SK-N-DZ (cell line): ENCODE measurements at places on chromosomes 1 and 21.

GRCh38 chr1:23779826-23780371 lies 1.7 kb downstream of the PITHD1 start:
- no peak for DNase-seq

DNA sequence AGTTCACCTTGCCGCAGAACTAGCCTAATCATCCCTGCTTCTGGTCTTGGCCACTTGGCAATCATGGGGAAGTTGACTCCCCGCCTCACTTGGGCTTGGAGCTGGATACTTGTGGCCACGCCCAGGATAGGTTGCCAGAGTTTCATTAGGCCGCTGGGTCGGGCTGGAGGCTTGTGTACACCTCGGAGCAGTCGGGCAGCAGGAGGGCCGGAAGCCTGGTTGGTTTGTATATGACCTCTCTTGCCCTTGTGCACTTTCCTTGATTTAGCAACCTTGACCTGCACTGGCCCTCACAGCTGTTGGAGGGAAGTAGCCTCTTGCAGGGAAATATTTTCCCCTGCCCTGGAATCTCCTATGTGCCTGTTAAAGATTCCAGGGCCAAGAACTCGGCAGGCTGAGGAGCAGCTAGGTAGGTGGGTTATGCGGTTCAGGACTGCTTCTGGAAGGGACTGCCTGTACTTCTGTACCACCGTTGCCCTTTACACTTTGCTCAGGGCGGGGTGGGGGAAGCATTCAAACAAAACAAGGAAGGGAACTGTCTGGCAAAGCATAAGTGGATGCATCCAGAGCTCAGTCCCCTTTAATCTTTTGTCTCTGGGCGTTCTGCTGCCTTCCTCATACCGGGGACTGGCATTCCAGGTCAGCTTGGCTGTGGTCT lies 83.5 kb downstream of the UCK2 start:
- DNase-seq, result no peak

- DNase-seq, result no peak
These were observed 25.4 kb downstream of the SLC19A2 start for GRCh38 chr1:169460191-169460833.

DNA sequence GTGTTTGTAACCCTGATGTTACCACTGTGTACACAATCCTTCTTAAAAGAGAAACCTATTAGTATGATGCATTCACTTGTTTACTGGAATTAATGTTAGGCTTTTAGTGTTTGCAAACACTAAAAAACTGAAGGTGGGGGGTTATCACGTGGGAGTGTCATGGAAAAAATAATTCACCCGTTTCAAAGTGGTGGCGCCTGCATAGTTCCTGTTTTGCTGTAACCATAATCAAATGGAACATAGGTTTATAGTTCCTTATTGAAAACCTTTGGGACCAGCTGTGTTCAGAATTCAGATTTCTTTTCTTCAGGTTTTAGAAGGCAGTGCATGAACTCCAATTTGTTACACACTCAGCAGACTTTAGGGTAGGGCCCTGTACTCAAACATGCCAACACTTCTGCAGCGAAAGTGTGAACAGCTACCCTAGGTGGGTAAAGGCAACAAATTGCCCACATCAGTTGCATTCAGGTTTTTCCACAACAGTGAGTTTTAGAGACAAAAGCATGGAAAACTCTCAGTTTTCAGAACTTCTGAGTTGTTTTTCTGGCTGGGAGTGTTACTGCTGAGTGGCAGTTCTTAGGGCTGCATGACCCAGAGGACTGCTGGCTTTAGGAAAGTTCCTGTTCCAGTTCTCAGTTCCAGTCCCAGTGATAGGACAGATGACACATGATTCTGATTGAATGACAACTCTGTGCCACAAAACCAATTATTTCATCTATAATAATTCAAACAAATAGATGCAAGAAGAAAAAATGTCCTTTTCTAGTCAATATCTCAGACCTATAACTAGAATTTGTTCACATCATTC lies 29.1 kb upstream of the IVNS1ABP start:
- DNase-seq, result no peak

DNA sequence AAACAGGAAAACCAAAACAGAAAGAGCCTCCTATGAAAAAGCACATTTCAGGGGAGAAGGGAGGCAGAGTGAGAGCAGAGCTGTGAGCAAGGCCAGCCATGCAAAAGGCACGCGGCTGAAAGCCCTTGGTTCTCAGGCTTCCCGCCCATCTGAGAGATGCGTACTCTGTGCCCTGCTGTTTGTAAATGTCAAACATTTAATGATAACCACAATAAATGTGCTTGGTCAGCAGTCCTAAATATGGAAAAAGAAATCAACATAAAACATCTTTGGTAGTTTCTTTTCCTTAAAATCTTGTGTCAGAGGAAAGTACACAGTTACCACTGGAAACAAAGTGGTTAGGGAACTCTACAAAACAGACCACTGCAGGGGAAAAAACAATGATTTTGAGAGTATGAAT lies 283.1 kb downstream of the DSCAM start:
- no peak for DNase-seq

- DNase-seq, result peak; percentile 3
These were observed 1.5 kb downstream of the CSDE1 start for GRCh38 chr1:114756009-114756892.

DNA sequence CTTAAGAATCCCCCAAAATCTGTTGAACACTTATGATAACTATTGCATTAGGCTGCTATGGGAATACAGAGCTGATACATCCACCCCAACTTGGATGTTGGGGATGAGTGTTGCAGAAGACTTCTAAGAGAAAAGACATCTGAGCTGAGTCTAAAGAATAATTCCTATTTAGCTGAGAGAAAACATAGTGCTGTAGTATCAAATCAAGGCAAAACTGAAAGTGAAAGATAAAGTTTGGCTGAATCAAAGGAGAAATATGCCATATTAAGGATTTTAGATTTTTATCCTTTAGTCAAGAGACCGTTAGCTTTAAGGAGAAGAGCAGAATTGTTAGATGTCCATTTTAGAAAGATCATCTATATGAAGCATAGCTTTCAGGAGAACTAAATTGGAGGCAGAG lies 726.9 kb upstream of the PTBP2 start:
- no peak for DNase-seq

- DNase-seq, result no peak
These were observed 657 bp upstream of the HDAC1 start for GRCh38 chr1:32291145-32291707.

DNA sequence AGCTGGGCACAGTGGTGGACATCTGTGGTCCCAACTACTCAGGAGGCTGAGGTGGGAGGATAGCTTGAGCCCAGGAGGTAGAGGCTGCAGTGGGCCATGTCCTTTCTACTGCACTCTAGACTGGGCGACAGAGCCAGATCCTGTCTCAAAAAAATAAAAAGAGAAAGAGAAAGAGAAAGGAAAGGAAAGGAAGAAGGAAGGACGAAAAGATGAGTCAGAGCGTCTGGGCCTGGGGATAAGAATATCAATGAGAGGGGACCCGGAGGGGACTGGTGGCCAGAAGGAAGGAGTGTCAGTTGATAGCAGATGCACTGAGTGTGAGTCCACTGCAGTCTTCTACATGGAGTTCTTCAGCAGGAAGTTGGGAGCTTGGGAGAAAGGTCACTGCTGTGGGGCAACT lies 75.6 kb downstream of the SYT6 start:
- no peak for DNase-seq

DNA sequence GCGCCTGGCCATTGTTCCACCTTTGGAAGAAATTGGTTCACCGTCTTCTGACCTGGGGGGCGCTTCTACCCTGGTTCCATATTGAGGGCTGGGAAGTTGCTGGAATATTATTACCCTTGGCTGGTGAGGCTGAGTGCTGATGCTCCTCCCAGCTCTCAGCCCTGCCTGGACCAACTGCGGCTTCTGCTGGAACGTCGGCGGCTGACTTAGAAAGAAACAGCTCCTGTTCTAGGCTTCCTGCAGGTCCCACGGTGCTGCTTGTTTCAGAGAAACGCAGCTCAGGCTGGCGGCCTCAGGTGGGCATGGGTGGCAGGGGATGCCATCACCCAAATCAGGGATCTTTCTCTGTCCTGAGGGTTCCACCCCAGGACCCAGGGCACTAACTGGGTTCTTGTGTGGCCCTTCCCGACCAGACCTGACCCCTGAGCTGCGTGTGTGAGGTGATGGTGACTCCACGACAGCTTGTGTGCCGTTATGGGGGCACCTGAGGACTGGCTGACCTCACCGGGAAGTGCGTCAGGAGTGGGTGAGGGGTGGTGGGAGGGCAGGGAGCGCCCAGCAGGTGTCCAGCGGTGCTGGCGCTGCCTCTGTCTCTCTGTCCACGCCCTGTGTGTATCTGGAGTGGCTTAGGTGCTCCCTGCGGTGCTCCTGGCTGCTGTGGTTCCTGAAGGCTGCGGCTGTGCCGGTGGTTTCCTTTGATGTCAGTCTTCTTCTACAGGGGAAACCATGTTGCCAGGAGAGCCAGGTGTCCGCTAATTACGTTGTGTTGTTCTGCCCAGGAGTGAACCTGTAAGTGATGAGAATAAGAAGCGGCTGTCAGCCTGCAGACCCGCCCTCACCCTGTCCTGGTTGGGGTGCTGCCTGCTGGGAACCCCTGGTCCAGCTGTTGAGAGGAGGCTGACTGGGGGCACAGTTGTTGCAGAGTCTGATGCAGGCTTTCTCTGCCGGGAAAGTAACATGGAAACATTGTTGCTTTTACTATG lies 8.9 kb downstream of the SKI start:
- no peak for DNase-seq

DNA sequence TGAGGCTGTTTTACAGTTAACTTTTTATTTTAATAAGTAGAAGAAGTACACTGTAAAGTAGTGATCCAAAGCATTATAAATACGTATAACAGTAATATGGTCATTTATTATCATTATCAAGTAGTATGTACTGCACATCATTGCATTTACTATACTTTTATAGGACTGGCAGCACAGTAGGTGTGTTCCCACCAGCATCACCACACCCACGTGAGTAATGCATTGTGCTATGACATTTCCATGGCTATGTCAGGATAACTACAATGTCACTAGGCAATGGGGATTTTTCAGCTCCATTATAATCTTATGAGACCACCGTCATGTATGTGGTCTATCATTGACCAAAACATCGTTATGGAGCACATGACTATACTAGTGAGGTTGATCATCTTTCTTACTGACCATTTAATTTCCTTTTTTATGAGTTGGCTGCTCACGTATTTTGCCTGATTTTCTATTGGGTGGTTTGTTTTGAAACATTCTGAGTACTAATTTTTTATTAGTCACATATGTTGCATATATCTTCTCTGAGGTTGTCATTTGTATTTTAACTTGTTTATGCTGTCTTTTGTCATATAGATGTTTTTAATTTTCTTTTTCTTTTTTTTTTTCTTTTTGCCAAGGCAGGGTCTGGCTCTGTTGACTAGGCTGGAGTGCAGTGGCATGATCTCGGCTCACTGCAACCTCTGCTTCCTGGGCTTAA lies 25.3 kb upstream of the SHCBP1L start:
- no peak for DNase-seq

DNA sequence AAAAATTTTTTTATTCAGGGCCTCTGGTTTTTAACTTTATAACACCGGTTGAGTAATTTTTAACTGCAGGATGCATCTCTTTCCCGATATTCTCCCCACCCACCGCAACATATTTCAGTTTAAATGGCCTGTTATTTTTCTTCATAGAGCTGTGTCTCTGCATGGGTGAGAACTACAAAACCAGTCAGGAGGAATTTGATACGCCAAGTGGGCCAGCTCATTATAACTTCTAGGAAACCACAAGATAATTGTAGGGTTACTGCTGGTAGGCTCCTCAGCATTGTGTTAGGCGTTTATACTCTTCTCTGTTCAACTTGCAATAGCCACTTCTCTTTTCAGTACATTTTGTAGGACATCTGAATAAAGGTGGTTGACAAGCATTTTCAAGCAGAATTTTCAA lies 169.7 kb downstream of the PBX1 start:
- no peak for DNase-seq

DNA sequence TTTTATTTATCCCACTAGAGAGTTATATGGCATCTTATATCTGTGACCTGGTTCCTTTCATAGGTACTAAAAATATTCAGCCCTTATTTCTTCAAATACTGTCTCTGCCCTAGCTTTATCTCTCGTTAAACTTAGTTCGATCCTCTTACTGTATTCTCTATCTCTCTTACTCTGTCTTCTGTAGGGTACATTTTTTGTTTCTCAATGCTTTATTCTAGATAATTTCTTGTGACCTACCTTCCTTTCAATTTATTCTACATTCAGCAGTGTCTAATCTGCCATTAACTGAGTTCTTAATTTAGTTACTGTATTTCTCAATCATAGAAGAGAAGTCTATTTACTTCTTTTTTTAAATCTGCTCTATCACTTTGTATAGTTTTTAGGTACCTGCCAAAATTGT lies 1.8 kb upstream of the ZFP69 start:
- DNase-seq, result no peak

DNA sequence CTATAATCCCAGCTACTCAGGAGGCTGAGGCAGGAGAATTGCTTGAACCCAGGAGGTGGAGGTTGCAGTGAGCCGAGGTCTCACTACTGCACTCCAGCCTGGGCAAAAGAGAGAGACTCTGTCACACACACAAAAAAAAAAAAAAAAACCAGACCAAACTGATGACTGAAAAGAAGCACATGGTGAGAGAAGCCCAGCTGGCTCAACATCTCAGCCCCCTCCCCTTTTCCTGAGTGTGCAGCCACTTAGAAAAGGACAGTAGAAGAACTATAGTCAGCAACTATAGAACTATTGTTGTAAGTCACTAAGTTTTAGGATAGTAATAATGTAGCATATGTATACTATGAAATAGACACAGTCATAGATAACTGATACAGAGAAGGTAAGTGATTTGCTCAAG lies 87.2 kb upstream of the RALGPS2 start:
- DNase-seq, result no peak

- no peak for DNase-seq
These were observed 73.4 kb downstream of the ST6GALNAC3 start for GRCh38 chr1:76147917-76148316.

DNA sequence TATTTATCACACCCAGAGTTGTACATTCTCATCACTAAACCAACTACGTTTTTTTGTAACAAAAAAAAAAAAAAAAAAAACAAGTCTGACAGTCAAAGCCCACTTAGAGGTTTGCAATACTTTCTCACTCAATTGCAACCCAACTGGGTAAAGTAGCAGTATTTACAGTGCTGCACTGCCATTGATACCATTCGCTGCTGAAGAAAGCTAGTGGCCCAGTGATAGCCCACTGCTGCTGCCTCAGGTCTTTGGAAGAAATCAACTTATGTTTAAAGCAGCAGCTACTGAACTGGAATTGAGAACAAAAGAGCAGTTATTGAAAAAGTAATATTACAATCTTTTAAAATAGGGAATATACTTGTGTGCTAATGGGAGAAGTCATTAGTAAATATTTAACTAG lies 2.7 kb downstream of the HNRNPU start:
- DNase-seq, result no peak

DNA sequence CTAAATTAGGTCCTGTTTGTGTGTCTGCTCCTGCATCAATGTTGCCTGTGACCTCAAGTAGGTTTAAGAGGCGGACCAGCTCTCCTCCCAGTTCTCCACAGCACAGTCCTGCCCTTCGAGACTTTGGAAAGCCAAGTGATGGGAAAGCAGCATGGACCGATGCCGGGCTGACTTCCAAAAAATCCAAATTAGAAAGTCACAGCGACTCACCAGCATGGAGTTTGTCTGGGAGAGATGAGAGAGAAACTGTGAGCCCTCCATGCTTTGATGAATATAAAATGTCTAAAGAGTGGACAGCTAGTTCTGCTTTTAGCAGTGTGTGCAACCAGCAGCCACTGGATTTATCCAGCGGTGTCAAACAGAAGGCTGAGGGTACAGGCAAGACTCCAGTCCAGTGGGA lies 79.9 kb downstream of the PRDM2 start:
- no peak for DNase-seq
